ENCODE measurements at places on chromosomes 7 and 10.
A peak's percentile ranks its signal among the peaks of the same experiment; 100 is the strongest.

- DNase-seq, result no peak
Measured at GRCh38 chr10:131991726-131992125, 10.0 kb upstream of the BNIP3 start.

GRCh38 chr7:37448636-37449361 lies at the start of gene ELMO1:
ELMO1 (minus strand) TSS chr7:37448864; CDS start chr7:37342690, 106,174 bp downstream.
- DNase-seq, result peak; percentile 90

DNA sequence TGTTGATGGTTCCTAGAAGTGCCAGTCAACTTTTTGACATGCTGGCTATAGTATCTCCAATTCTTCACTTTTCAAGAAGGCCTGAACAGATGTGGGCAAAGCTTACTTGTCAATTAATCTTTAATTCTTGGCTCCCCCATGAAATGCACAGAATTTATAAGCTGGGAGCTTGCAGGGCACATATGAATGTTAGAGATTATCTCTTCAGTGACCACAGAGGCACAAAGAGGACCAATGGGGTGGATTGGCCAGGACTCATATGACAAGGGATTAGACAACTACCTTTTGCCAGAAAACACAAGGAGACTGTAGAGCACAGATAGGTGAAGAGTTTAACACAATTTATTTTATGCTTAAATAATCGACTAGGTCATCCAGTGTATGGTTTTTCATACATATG lies 121.7 kb upstream of the CCDC6 start:
- no peak for DNase-seq

- no peak for DNase-seq
Measured at GRCh38 chr10:96496281-96496925, 17.3 kb downstream of the TLL2 start.

DNA sequence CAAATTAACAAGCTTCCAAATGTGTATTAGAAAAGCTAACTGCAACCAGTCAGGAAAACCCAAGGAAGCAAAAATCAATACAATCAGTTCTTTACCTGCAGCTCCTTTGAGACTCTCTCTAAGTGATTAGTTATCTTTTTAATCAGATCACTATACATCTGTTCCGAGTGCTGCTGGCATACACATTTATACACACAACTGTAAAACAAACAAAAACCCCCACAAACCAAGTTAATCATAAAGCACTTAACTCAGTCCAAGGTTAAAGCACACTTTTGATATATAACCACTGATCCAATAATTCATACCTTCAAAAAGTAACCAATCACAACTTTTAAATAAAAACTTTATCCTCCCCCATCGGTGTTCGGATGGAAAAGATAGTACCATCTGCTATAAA lies 25.6 kb downstream of the CACUL1 start:
- no peak for DNase-seq

GRCh38 chr10:48821692-48822091 lies 117.9 kb downstream of the LRRC18 start:
- no peak for DNase-seq

GRCh38 chr10:13483951-13484350 lies 44.9 kb downstream of the BEND7 start:
- no peak for DNase-seq

GRCh38 chr10:95741807-95742467 lies 14.0 kb upstream of the ENTPD1 start:
- peak; percentile 66 for DNase-seq

GRCh38 chr7:95843286-95843685 lies 70.9 kb downstream of the DYNC1I1 start:
- DNase-seq, result peak; percentile 41

GRCh38 chr7:112896026-112896601 lies 105.9 kb upstream of the TMEM168 start:
- no peak for DNase-seq

DNA sequence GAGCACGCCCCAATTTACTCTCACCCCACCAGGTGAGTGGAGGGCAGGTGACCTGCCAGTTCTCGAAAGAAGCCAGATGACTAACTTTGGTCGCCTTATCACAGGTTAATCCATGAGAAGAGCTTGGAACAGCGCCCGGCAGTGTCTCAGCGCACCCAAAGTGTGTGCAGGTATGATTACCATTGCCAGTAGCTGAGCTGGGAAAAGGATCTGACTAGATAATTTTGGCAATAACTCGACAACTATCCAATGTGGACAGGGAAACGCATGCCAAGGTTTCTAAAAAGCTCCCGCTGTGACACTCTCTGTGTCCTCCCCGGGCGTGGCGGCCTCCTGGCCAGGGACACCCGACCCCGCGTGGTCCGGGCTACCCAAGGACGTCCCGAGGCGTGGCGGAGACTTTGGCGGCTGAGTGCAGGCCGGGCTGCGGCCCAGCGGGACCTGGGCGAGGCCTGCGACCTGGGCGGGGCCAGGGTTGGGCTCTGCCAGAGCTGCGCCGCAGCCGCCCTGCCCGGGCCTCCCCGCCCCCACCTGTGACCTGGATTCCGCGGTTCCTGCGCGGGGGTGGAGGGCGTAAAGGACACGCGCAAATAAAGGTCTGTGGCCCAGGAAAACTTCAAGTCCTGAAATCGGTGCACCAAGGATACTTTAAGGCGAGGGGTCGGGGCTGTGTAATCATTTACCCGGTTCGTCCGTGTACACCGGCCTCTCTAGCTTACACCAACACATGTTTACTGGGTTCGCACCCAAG lies 13.7 kb upstream of the WAPL start:
- DNase-seq, result peak; percentile 82

- DNase-seq, result no peak
Measured at GRCh38 chr10:65294329-65294728, 1631.5 kb upstream of the LRRTM3 start.

DNA sequence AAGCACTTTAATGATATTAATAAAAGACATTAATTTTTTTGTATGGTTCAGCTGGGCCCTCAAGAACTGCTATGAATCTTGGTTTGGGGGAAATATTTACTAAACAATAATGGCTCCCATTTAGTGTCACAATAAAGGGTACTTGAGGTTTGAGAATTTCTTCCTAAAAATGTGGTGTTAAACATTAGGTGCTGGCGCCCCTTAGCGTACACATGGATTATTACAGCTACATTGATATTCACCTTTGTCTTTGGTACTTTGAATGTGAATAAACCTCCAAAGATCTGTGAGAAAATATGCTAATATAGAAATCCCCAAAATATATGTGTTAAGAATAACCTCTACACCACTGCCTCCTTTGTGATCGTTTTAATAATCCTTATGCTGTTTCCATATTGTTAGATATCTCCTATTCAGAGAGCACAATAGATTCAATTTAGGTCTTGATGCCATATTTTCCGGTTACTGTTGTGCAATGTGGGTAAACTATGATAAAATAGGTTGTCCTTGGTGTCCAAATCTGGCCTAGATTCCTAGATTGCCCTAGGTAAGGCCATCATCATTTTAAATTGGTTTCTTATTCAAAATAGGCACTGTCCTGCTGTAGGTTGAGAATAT lies 161.8 kb upstream of the CACNA2D1 start:
- peak; percentile 74 for DNase-seq

- peak; percentile 18 for DNase-seq
Measured at GRCh38 chr7:57308631-57309408, 141.2 kb upstream of the ZNF716 start.

- DNase-seq, result peak; percentile 95
Measured at GRCh38 chr7:145884716-145885514, 231.7 kb upstream of the CNTNAP2 start.

DNA sequence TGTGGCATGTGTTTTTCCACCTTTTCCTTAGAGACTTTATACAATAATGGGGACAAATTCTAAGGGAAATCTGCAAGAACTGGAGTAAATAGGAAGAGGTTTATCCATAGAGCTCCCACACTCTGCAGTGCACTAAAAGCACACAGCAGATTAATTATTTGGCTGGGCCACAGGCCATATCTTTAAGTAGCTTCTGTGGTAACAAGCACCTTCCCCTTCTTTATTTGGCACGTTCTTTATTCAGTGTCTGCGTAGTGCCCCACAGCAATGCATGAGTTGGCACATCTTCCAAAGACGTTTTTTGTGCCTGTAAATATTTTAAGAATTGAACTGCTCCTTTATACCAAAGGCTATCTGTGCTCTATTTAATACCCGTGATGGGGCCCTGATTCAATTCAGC lies 104.9 kb upstream of the MBL2 start:
- no peak for DNase-seq
